CD8-positive, alpha-beta T cell (primary cell): ENCODE measurements at places on chromosomes 1 and 21. TPM values are rescaled to one million over a fixed set of nuclear protein-coding genes. Genes with fewer than 3 reads are reported as not detected.

NR0B2 gene
- total RNA-seq = not detected

AGMAT gene
- total RNA-seq = 2.4 TPM

VWA1 gene
- total RNA-seq = not detected

SAMSN1 gene
- 47.0 TPM for total RNA-seq

NBPF4 gene
- total RNA-seq = not detected

ANKRD34A gene
- 0.62 TPM for total RNA-seq

TMEM81 gene
- total RNA-seq = 3.3 TPM

TRIM17 gene
- 1.1 TPM for total RNA-seq

HORMAD1 gene
- not detected for total RNA-seq

IGSF9 gene
- total RNA-seq = not detected

AGT gene
- not detected for total RNA-seq

TLR5 gene
- total RNA-seq = 1.1 TPM

PTPRC gene
- total RNA-seq = 634 TPM

OR2T12 gene
- total RNA-seq = not detected

SELENBP1 gene
- not detected for total RNA-seq
